ENCODE measurements at places on chromosomes 4 and X.

DNA sequence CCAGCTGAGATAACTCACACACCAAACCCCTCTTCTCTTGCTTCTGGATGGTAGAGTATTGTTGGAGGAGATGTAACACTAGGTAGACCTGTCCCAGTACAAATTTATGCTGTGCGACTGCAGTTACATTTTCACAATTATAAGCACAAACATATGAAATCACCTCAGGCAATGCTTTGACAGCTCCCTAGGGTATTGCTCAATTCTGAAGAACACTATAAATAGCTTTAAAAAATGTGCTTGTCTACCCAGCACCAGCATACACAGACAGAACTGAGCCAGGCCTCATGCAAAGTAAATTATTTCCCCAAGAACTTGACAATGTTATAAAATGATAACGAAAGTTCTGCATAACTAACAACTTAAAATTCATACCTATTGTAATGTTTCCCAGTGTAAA, 1999.1 kb upstream of the ADGRL3 start:
- no peak for DNase-seq

DNA sequence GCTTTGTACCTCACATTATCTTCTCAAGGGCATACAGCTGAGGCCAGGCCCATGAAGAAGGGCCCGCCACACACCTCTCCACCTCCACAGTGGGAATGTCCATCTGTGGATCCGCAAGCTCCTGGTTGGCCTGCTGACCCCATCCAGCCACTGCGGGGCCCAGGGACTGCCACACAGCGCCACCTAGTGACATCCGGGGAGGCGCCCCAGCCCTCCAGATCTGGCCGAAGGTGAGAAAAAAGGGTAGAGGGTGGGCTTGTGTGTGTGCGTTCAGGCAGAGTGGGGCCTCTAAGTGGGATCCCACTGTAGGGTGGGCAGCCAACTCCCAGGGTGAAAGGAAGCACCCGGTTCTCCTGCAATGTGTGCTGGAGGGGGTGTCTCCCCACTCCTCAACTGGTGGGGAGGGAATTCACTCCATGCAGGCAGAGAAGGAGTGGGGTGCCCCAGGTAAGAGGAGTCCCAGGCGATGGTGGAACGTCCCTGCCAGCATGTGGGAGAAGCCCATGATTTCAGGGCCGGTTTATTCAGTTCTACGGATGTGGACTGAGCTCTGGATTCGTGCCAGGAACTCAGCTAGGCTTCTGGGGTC, 117.3 kb downstream of the ENPP6 start:
- no peak for DNase-seq

GRCh38 chr4:142336251-142336934, 509.7 kb downstream of the INPP4B start:
- DNase-seq, result no peak

- DNase-seq, result no peak
Measured at GRCh38 chr4:61741327-61742096, 541.4 kb downstream of the ADGRL3 start.

- DNase-seq, result peak; percentile 12
Measured at GRCh38 chr4:80446664-80447063, 111.1 kb downstream of the CFAP299 start.

- no peak for DNase-seq
Measured at GRCh38 chr4:168888715-168889215, 121.3 kb downstream of the CBR4 start.
